ENCODE measurements at places on chromosomes 16 and 17.

DNA sequence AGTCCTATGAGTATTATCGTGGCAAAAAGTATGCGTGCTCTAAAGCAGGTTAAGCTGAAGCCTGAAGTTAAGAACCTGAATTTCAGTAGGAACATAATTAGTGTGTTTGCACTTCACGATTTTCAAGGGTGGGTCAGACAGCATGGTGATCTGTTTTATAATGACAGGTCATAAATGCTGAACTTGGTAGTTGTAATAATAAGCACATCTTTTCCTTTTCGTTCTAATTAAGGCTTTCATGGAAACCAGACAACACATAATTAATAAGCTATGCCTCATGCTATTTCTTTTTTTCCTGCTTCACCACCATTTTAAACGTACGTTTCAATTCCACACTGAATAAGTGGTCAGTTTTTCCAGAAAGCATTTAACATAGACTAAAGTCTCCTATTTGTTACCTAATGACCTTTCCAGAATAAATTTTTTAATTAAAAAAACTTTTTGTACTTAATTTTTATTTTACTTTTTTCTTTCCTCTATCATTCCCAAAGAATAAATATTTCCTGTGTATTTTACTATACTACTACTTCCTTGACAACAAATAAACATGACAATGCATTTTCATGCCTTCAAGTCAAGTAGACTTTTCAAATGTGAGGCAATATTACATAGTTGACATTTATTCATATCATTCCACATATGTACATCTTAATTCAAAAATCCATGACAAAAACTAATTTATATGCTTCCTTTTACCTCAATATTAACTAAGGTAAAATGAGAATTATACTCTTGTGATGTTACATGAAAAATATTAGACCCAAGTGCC, 22.4 kb downstream of the CMC2 start:
- DNase-seq = no peak

DNA sequence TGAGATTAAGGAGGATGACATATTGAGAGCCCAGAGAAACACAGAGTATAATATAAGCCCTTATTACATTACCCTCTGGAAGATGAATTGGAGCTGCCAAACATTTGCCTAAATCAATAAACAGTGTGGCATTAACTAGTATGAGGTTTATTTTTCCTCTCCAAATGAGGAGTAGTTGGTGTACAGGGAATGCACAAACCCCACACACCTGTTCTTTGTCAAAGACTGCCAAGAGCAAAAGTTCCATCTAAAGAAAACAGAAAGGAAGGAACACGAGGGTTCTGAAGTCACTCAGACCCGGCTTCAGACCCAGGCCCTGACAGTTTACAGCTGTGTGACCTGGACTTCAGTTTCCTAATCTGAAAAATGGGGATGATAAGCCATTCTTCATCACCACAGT, 138.1 kb downstream of the SHISA9 start:
- DNase-seq = no peak

DNA sequence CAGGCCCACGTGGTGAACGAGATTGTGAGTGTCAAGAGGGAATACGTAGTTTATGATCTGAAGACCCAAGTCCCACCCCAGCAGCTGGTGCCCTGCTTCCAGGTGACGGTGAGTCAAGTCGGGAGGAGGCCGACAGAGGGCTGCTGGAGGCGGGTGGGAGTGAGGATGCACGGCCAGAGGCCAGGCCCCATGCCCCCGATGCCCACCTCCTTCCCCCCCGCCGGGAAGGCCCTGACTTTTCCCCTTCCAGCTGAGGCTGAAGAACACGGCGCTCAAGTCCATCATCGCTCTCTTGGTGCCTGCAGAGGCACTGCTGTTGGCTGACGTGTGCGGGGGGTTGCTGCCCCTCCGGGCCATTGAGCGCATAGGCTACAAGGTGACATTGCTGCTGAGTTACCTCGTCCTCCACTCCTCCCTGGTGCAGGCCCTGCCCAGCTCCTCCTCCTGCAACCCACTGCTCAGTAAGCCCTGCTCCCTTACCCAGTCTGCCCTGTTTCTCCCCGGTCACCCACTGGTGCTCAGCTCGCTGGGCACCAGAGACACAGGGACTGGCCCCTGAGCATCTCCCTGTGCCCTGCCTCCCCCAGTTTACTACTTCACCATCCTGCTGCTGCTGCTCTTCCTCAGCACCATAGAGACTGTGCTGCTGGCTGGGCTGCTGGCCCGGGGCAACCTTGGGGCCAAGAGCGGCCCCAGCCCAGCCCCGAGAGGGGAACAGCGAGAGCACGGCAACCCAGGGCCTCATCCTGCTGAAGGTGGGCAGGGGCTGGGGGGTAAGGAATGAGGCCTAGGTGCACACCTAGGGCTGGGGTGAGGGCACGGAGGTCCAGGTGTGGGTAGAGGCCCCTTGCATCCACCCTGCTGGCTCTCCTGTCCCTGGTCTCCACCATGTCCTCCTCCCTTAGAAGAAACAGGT, 2.6 kb downstream of the ZACN start:
- DNase-seq = no peak

DNA sequence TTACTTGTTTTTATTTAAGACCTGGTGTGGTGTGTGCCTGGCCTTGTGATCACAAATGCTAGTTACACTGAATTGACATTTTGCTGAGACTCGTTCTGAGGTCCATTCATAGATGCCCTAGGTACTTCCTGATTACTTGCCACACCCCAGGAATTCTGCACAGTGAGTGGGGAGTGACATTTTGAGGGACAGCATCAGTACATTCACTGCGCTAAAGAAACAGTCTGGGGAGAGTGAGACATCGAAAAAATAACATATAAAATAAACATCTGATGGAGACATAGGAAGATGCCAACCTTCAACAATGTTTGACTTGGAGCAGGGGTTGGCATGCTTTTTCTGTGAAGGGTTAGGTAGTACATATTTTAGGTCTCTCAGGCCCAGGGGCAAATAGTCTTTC, 30.4 kb downstream of the ABCC1 start:
- DNase-seq = no peak

GRCh38 chr17:59696682-59697277, 10.4 kb downstream of the PTRH2 start:
- DNase-seq = no peak

DNA sequence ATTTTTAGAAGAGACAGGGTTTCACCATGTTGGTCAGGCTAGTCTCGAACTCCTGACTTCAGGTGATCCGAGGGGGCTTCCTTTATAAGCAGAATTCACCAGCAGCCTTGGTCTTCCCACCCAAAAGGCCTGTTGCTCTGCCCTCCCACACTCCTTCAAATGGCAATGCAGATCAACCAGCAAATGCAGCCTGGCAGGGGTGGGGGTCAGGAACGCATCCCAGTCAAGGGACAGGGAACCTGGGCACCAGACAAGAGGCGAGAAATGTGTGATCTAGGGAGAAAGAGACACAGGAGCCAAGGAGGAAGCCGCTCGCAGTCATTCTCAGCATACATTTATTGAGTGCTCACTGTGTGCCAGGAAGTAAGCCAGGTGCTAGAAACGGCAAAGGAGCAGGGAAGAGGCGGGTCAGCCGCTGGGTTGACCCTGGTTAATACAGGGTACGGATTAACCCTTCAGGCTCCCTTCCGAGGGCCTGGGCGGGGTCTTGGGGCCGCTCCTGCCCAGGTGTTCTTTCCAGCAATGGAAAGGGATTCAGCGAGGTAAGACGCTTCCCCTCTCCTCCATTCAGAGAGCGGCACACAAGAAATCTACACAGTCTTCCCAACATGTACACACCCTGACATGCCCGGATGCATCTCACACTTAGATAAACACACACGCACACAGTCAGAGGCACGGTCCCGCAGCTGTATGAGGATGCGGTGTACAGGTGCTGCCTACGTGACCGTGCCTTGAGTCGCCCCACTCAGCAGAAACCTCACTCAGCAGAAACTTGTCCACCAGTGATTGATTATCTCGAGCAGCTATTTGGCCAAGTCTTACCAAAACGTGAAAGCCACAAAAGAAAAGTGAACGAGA, 6.6 kb upstream of the PITPNA start:
- DNase-seq = no peak

- no peak for DNase-seq
Observed at GRCh38 chr17:50954641-50955121, 88.5 kb upstream of the TOB1 start.

- no peak for DNase-seq
Observed at GRCh38 chr17:79664930-79665737, 54.3 kb upstream of the RBFOX3 start.

GRCh38 chr16:57379579-57379978, 7.3 kb downstream of the CX3CL1 start:
- no peak for DNase-seq

DNA sequence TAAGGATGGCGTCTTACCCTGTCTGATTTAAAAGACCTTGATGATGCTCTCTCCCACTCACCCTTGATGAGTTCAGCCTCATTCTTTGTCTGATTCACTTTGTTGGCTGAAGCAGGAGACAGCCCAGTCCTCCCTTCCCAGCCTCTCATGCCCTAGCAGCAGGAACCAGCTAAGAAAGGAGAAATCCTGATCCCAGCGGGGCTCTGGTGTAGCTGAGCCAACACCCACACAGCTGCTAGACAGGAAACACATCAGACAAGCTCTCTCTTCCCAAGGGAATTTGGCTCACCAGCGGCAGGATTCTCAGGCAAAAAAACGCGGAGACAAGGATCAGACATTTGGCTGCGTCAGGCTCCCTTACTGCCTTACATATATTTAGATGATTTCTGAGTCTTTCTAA, 211.5 kb downstream of the CDH11 start:
- DNase-seq = no peak

DNA sequence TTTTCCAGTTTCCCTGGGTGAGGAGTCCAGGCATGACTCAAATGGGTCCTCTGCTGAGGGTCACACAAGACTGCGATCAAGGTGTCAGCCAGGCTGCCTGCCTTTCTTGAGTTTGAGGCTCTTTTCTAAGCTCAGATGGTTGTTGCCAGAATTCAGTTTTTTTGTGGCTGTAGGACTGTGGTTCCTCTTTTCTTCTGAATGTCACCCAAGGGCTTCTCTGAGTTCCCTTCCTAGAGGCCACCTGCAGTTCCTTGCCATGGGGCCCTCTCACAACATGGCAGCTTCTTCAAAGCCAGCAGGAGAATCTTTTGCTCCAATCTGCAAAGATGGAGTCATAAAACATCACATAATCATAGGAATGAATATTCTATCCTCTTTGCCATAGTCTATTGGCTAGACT, 17.5 kb downstream of the LIMD2 start:
- DNase-seq = no peak

DNA sequence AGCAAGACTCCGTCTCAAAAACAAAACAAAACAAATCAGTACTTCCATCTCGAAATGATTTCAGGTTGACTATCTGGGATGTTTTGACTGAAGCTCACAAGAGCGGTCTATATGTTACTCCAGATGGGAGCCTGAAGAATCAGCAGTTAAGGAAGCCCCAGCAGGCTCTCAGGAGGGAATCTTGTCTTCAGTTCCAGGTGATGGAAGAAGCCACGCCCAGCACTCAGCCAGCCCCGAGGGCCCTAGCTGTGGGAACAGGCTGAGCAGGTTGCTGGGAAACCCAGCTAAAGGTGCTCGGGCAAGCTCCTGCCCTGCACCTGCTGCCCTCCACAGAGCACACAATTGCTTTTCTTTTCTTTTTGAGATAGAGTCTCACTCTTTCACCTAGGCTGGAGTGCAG, 32.4 kb downstream of the WIPI1 start:
- no peak for DNase-seq

GRCh38 chr17:7253082-7253481, 1.1 kb downstream of the ELP5 start:
- no peak for DNase-seq

DNA sequence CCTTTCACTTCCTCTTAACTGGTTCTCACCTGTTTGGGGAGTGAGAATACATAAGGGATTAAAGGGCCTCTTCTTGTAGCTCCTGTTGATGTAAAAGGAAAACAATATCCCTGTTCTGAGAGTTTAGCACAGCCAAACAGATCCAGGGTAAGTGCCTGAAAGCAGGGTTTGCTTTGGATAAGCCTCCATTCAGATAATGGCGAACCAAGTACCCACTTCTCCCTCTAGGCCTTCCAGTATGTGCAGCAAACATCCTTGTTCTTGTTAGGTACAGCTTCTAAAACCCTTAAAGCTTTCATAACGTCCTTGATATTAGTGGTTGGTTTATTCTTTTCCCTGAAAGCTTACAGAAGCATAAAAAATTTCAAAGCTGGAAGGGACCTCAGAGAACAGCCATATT, 130.6 kb upstream of the DNAH9 start:
- no peak for DNase-seq

DNA sequence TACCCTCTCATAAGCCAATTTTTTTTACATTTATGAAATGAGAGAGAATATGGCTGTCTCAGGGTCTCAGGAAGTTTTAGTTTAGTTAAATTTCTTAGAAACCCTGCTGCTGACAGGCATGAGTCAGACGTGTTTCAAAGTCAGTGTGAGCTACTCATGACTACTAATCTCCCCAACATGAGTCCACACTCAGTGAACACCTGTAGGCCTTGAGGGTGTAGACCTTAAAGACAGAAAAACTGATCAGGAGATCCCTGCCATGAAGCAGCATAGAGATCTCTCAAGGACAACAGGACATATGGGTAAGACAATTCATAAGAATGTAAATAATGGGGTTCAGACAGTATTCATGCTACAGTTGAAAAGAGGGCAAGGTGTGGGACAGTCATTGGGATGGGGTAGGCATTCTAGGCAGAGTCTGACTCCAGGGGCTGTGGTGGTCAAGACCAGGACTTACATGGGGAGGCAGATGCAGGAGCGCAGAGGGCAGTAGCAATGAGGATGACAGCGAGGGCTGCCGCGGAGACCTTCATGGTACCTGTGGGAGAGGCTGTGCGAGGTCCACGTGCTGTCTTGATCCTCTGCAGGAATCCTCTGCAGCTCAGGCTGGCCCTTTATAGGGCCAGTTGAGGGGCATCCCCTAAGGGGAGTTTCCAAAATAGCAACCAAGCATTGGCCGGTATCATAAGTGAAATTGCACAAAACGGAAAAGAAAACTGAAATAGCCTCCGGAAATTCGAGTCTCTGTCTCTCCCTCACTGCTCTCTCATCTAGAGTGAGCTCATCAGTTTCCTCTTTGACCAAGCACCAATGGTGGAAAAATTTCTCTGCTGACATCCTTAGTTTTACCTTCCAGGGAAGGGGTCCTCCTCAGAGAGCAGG, at the start of gene CCL5:
TSS of gene CCL5 (minus strand) at position 588 of the 882 bp plus-strand sequence.
- no peak for DNase-seq

- no peak for DNase-seq
Observed at GRCh38 chr16:16007743-16008111, 58.3 kb downstream of the ABCC1 start.

DNA sequence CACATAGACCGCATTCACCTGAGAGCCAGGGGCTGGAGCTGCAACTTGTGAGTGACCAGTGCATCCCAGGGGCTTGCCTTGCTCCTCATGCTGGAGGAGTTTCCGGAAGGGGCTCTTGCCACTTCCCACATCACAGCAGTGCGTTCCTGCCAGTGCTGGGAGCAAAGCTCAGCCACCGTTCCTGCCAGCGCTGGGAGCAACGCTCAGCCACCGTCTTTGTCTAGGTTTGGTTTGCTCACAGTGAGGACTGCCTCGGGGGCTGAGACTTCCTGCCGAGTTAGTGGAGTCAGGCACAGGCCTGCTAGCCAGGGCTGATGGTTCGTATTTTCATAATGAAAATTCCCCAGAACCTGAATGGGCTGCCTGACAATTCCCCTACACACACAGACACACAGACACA, 5.4 kb upstream of the CHRNE start:
- no peak for DNase-seq

All from stimulated activated CD4-positive, alpha-beta T cell treated with anti-CD3 and anti-CD28 coated beads, TNF-alpha, amount 100 ng/mL, for 4 hours (primary cell).